Activated CD4-positive, CD25-positive, alpha-beta regulatory T cell (primary cell): ENCODE measurements at places on chromosomes 7 and 10.

DNA sequence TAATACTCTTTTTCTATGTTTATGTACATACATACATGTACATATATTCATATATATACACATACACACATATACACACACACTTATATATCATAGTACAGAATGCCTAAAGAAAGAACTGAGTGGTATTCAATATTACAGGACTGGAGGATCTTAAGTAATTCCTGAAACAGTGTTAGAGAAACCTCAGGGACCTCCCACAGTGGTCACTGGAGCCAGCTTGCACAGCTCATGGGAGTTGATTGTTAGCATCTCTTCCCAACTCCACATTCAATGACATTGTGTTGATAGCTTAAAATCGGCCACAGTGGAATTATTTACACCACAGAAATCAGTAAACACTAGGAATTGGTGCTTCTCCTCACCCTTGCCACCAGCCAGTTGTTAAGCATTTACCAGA, 6.0 kb downstream of the LRRC17 start:
- no peak for DNase-seq

- no peak for DNase-seq
These were observed 59.9 kb upstream of the IGFBP3 start for GRCh38 chr7:45980973-45981372.

DNA sequence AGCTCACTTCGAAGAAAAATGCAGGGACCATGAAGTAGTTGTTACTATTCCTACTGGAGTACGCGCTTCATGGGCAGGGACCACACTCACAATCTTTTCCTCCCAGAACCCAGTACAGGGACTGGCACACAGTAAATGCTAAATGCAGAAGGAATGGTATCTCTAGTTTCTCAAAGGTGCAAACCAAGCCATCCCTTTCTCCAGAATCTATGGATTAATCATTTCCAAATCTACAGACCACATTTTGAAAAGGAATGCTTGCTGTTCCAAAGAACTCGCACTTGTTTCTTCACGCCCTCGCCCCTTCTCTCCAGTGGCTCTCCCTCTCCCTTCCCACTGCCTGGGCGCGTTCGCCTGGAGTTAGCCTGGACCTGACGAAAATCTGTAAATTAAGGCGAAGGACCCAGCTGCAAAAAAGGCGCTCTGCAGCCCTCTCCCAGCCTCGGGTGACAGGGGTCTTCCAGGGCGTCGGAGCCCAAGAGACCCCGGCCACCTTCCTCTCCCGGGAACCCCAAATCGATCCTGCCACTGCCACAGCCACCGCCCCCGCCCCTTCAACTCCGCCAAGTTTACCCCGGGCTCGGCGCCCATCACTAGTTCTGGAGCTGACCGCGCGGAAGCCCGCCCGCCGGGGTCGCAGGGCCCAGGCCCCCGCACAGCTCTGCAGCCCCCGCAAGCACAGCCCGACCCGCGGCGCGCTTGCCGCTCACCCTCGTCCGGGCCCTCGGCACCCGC, 527 bp downstream of the PDIA4 start:
- no peak for DNase-seq

DNA sequence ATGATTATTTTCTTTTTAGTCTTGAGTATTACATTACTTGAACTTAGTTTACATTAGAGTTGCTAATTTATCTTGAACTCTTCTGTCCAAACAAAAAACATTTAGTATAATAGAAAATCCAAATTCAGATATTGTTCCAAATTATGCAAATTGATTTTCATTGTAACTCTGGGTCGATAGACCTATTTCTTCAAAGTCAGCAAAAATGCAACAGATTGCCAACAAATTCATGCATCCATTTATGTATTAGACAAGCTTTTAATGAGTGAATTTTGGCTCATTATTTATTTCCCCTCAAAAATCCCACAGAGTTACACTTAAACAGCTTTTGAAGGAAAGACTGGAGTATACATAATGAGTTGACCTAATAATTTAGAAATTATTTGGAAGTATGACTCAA, 240.8 kb downstream of the RELN start:
- no peak for DNase-seq

- DNase-seq: no peak
These were observed 1.6 kb downstream of the NUP42 start for GRCh38 chr7:23183279-23184012.

DNA sequence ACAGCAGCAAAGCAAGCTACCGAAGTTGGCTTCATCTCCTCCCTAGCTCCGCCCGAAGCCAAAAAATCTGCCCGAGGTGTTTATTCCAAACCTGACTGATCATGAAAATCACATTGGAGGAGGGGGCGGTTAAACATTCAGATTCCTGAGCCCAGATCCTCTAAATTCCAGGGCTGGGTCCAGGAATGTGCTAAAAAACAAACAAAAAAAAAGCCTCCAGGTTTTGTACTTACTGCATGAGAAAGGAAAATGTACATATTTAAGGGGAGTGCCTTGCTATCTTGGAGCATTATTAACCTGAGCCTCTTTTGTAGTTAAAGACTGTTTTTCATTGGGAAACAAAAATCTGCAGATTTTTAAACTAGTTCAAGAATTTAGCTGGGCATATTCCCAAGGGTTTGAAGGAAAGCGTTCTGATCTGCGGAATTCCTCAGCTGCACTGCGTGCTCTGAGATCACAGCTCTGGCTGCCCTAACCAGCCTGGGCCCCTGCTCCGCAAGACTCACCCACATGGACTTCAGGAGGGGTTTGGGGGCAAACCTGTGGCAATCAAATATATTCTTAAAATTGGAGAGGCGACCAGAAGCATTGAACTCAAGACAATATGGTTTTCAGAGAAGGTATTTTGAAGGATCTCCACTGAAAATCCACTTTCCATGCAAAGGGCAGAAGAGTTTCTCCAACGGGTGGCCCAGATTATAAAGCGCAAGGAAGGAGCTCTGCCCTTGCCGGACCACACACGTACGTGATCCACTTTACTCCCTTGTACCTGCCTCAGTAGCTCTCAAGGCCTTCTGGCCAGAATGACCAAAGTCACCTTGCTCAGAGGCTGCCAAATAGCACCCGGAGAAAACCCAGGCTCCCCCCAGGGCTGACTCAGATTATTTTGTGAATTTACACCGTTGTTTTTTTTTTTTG, 10.0 kb upstream of the TNS3 start:
- DNase-seq: no peak

GRCh38 chr7:1076184-1077072, 11.5 kb upstream of the GPER1 start:
- no peak for DNase-seq

DNA sequence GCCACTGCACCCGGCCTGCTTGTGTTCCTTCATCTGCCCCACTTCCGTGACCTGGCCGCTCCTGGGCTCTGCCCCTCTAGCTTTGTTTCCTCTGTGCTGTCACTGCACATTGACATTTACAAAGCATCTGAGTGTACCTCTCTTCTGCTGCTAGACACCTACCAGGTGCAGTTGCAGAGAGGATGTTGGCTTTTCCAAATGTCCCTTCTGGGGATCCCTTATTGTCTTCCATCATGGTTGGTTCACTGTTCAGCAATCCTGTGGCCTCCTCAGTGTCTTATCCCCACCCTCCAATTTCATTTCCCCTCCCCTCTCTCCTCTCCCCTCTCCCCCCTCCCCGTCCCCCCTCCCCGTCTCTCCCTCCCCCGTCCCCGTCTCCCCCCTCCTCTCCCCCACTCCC, 13.8 kb downstream of the VWA2 start:
- DNase-seq: no peak

DNA sequence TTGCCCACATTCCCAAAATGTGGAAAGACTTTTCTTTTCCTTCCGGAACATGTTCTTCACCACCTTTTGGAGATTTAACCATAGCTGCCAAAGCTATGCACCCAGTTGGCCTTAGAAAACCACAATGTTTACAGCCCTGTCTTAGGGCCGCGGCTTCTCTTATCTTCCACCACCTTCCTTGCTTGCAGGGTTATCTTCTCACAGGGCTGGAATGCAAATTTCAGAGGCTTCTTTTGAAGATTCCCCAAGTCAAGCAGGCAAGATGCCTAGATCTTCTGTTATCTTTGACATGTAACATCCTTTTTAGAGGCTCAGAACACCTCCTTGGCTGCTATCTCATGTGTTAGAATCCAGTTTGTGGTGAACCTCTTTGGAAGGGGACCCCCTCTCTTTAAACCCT, 11.1 kb downstream of the KCTD7 start:
- DNase-seq: no peak

DNA sequence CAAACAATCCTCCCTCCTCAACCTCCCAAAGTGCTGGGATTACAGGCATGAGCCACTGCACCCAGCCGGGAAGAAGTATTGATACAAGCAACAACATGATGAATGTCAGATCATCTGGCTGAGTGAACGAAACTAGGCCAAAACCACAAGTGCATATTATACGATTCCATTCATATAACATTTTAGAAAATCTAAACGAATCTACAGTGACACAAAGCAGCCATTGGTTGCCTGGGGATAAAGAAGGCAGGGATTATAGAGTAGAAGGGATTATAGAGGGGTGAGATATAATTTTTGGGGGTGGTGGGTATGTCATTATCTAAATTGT, 11.5 kb upstream of the RHBDD2 start:
- DNase-seq: no peak

GRCh38 chr7:132687016-132687415, 110.7 kb upstream of the PLXNA4 start:
- no peak for DNase-seq

DNA sequence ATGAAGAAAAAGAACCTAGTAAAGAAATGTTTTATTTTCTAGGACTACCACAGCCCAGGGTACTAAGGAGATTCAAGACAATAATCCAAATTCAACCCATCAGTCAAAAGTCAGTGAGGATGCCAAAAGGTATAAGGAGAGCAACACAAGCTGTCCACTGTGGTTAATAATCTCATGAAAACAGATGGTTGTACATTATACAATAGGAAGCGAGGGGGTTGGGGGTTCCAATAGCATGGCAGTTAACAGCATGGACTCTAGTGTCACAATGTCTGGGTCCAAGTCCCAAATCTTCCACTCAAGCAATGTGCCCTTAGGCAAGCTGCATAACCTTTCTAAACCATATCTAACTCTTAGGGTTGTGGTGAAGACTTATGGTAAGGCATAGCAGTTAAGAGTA, 35.1 kb downstream of the BRAF start:
- DNase-seq: no peak

GRCh38 chr10:84599254-84599653, 270.9 kb downstream of the CCSER2 start:
- no peak for DNase-seq

GRCh38 chr10:93059975-93060886, at the start of gene CYP26C1:
TSS of gene CYP26C1 (plus strand) at chr10:93060798. CDS start at chr10:93061264, 466 bp downstream.
- no peak for DNase-seq
